ENCODE measurements at places on chromosomes 3 and 15. TPM values are rescaled to one million over a fixed set of nuclear protein-coding genes. Genes with fewer than 3 reads are reported as not detected.

Gene CD276
- total RNA-seq: 0.21 TPM

Gene METTL6
- 9.7 TPM for total RNA-seq

Gene ALDH1A3
- total RNA-seq: 0.10 TPM

Gene GJD2
- not detected for total RNA-seq

Gene PLS1
- 1.2 TPM for total RNA-seq

Gene C3orf20
- 0.21 TPM for total RNA-seq

Gene FEZF2
- not detected for total RNA-seq

Gene GOLGA8M
- total RNA-seq: 1.2 TPM

Gene ERICH6
- 0.21 TPM for total RNA-seq

Gene IL20RB
- 0.94 TPM for total RNA-seq

Gene MFGE8
- 14.4 TPM for total RNA-seq

Gene BCL2A1
- total RNA-seq: 511 TPM

Gene CLDN18
- under 0.01 TPM for total RNA-seq

All from mononuclear cell (primary cell).